Activated naive CD4-positive, alpha-beta T cell treated with Interleukin-2 at 50 U/mL for 16 hours (primary cell): ENCODE measurements at places on chromosomes 4 and X.
A peak's percentile ranks its signal among the peaks of the same experiment; 100 is the strongest.

GRCh38 chr4:72895408-72895807, 174.1 kb downstream of the COX18 start:
- DNase-seq = no peak

DNA sequence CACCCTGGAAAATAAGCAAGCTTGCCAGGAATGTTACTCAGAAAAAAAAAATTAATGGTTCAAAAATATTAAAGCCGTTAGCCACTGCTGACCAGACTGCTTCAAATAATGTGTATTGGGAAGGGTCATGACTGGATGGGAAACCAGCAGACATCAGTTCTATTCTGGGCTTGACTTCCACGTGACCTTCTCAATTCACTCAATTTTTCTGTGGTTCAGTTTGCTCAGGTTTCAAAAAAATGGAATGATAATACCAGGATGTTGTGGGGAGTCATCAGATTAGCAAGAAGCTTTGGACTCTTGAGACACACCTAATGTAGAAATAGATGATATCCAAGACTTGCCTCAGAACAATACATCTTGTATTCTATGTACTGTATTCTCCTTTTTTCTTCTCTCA, 541.9 kb upstream of the BOD1L1 start:
- DNase-seq = no peak

DNA sequence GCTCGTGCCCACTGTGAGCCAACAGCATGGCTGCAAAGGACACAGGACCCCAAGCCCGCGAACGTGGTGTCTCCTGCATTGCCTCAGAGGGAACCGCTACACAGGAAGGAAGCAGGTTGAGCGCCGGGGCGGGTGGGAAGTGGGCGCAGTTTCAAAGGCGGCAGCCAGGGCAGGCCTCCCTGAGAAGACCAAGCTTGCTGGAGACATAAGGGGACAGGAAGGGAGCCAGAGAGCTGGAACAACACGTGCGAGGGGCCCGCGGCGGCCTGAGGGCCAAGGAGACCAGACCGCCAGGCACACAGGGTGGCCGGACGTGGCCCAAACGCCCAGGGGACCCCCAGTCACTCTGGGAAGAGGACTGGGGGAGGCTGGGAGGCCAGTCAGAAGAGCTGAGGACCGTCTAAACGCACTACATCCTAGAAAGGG, 32.0 kb downstream of the CTBP1 start:
- DNase-seq = peak; percentile 60

DNA sequence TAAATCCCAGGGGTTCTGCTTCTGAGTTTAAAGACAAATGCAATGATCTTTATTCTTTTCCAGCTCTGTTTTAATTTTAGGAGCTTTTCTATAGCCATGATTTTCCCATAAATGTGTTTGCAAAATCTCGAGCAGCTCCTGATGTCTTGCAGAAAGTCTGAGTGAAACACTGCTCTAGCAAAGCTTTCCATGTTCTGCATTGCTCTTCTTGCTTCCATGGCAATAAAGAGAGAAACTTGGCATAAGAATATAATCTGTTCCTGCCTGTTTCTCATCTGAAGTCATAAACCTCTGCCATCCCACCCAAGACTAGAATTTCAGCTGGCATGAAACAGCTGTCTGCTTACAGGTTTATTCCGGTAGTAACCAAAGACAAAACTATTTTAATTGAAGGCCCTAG, 254.5 kb downstream of the SPRY1 start:
- DNase-seq = no peak
